ENCODE measurements at places on chromosomes 12 and 14.

- DNase-seq: no peak
These were observed 114.0 kb upstream of the KRAS start for GRCh38 chr12:25364529-25365339.

- no peak for DNase-seq
These were observed 51.0 kb downstream of the ST8SIA1 start for GRCh38 chr12:22283508-22283907.

DNA sequence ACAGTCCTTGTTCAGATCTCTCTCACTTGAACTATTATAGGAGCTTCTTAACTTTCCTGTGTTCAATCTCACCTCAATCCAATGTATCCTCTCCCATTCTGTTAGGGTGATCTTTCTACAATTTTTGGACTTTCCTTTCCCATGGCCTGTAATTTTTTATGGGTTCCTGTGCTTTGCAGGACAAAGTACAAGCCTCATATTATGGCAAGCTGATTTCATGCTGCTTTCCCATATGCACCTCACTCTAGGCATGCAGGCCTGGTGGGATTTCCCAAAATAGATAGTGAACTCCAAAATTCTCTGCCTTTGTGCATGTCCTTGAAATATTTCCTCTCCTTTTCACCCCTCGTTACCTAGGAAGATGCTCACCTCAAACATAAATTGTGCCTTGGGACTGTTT is 499.4 kb downstream of the NAV3 start:
- no peak for DNase-seq

- no peak for DNase-seq
These were observed 116.3 kb upstream of the FKBP4 start for GRCh38 chr12:2678426-2678825.

DNA sequence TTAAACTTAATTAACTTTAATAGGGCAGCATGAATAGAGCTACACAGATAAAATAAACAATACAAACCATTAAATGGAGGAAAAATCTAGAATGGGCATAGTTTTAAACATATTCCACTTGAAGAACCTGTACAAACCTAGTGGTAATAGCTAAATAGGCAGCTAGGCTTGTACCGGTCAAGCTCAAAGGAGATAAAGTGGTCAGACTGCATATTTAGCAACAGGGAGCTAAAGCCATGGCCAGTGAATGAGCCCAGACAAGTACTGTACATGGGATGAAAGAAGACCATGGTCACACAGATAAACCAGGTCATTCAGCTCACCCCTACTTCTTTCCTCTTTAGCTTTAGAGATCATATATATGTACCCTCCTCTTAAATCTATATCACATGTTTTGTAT is 186.6 kb upstream of the KRR1 start:
- no peak for DNase-seq

- DNase-seq: no peak
These were observed 55.4 kb downstream of the SUSD6 start for GRCh38 chr14:69666690-69667211.

DNA sequence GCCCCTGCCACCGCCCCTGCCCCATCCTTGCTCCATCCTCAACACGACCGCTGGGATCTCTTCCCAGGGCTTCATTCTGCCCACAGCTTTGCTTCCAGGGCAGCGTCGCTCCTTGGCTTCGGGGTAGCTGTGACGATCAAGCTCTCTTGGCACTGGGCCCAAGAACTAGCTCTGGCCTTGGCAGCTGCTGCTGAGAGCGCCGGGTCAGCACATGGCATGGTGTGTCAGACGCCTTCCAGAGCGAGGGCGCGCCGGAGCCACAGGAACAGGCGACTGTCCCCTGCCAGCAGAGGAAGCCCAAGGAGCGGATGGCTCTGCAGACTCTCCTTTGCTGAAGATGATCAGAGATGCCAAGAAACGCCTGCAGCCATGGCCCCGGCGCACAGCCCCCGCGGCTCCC is 15.9 kb downstream of the RAB35 start:
- DNase-seq: no peak

GRCh38 chr12:27094726-27095125 is 12.3 kb upstream of the C12orf71 start:
- DNase-seq: no peak

DNA sequence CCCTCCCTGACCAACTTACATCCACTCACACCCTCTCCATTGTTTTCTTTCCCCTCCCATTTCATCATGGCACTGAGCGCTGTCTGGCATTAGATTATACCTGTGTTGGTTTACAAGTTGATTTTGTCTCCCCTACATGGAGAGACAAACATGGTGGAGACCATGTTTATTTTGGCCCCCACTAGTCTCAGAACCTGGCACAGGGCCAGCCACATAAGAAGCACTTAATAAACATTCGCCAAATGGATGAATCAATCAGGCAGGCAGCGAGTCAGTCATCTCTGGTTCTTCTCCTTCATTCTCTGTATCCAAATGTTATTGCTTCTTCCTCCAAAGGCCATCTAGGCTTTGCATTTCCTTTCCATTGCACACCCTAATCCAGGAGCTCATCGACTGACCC is 177.4 kb downstream of the DPF3 start:
- no peak for DNase-seq

DNA sequence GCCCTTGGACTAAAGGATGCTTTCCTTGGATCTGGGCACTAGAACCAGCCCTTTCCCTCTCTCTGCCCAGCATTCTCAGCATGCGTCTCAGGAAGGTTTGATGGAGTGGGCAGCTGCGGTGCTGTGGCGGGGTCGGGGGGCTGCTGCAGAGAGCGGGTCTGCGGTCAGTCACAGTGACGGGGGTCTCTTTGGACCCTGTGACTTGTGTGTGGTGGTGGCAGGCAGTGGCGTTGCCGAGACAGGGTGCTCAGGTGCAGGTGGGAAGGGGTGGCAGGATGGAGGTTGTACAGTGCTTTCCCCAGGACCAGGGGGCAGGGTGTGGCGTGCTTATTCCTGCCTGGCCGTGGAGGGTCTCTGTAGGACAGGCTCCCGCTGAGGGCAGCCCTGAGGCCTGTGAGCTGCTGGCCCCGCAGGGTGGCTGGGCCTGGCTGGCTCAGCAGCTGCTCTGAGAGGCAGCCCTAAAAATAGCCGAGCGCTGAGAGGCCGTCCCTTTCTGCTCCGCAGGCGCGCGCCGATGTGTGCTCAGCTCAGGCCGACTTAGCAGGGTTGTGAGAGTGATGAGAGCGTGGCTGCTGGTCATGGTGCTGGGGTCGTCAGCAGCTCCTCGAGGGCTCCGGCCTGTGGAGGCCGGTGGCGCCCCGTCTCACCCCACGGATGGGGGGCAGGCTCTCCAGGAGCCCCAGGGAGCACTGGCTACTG is 9.7 kb downstream of the PACS2 start:
- DNase-seq: no peak

GRCh38 chr12:86290615-86291014 is 34.4 kb upstream of the MGAT4C start:
- DNase-seq: no peak

DNA sequence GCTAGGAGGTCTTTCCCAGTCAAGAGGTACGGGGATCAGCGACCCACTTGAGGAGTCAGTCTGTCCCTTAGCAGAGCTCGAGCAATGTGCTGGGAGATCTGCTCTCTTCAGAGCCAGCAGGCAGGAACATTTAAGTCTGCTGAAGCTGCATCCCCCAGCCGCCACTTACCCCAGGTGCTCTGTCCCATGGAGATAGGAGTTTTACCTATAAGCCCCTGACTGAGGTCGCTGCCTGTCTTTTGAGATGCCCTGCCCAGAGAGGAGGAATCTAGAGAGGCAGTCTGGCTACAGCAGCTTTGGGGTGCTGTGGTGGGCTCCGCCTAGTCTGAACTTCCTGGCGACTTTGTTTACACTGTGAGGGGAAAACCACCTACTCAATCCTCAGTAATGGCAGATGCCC is 874.9 kb upstream of the FLRT2 start:
- DNase-seq: no peak

DNA sequence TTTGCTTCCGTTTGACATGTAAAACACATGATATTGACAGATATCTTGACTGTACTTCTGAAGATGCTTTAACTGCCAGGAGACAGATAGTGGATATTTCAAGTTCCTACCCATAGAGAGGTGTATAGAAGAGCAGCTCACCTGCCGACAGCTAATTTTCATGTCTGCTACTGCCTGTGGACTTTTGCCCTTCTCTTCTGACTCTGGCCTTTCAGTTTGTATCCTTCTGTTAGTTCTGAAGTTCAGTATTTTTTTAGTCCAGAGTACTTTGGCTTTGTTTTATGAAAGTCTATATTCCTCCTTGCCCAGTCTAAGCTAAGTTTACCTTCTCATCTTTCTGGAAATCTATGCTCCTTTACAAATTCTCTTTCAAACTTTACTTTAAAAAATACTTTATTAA is 30.8 kb upstream of the STK38L start:
- DNase-seq: no peak

DNA sequence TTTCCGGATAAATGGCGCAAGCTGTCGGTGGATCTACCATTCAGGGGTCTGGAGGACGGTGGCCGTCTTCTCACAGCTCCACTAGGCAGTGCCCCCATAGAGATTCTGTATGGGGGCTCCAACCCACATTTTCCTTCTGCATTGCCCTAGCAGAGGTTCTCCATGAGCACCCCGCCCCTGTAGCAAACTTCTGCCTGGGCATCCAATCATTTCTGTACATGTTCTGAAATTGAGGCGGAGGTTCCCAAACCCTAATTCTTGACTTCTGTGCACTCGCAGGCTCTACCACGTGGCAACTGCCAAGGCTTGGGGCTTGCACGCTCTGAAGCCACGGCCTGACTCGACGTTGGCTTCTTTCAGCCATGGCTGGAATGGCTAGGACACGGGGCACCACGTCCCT is 5.1 kb upstream of the SERPINA10 start:
- no peak for DNase-seq

DNA sequence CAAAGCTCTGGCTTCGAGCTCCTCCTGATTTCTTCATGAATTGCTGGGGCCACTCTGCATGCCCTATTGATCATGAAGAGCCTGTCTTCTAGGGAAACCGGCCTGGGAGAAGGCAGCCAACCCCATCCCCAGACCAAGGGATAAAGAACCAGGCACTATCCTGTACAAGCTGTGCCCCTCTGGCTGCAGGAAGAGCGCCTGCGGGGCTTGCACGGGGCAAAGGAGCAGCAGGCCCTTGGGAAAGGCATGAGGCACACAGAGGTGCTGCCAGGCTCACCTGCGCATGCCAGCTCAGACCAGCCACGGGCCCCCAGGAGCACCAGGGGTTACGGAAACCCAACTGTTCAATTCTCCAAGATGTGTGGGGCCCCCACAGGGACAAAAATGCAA is 2.1 kb downstream of the ITPK1 start:
- no peak for DNase-seq

DNA sequence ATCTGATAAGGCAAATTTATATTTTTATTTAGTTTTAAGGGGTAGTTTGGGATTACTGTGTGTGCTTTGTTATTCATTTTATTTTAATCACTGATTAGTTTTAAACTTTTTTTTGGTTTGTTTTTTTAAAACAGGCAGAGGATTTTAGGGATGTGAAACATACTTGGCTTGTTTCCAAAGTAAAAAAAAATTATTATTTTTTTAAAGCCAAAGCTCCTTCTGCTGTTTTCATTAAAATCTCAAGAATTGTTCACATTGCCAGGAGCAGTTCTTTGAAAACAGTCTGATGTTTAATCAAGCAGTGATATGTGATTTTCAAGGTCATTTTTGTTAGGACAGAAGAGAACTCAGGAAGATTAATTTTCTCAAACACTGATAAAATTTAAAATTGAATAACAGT is 11.2 kb downstream of the TTC8 start:
- no peak for DNase-seq

DNA sequence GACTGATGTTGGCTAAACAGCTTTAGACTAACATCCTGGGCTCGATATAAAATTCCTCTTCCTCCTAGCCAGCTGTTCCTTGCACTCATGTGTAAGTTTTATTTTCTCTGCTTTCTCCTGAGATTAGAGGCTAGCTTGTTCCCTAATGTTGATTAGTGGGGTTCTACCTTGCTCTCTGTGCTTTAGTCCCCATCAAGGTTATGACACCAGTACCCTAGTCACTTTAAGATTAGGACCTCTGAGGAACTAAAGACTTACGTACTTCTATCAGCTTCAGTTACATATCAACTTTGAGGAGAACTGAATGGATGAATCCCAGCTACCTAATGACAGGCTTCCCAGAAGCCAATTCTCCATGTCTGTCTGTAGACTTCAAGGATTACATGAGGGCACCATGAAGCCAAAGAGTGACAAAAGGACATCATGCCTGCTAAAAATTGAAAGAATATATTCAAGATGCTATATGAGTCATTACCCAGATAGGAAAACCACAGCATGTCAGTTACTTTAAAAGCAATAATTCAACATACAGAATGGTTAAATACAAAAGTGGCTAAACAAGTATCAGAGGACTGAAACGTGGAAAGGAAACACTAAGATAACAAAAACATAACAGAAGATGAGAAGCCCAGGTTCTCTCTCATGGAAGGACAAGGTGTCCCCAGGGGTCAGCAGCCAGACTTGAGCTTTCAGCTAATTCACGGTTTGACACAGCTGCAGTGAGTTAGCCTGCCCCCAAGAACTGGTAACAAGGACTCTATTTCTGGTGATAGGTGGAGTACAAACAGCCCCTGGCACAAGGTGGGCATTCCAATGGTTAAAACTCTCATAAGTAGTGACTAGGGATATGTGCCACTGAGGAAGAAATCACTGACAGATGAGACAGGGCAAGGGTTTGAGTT is 20.4 kb downstream of the ADAM20 start:
- DNase-seq: no peak

- no peak for DNase-seq
These were observed 1.0 kb downstream of the RNF41 start for GRCh38 chr12:56220611-56221231.

DNA sequence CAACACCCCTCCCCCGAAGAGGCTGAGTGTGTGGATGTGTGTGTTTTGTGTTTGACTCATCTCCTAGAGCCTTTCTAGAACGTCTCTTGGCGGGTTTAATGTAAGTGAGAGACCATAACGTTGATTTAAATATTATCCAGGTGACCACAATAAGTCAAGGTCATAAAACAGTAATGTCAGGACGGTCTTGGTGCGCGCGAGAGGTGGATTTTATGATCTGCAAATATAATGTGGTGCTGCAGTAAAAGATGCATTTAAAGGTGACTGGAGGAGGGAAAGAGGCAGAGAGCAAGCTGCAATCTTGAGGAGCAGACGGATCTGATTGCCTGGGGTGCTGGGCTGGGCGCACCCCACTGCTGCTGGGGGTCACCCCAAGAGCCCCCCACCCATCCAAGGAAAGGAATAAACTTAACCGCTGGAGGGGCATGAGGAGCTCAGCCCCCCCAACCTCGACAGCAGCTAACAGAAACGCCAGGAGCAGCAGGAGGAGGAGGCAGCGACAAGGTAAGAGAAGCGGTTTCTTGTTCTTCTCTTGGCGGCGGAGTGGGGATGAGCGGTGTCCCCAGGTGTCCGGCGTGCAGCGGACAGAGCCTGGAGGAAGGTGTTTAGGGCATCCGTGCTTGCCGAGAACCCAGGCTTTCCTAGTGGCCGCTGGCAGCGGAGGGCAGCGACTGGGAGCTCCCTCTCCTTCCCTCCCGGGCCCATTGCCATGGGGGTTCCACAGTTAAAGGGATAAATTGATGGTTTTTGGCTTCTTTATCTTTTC is 5.5 kb downstream of the HOXC10 start:
- DNase-seq: peak; percentile 49

DNA sequence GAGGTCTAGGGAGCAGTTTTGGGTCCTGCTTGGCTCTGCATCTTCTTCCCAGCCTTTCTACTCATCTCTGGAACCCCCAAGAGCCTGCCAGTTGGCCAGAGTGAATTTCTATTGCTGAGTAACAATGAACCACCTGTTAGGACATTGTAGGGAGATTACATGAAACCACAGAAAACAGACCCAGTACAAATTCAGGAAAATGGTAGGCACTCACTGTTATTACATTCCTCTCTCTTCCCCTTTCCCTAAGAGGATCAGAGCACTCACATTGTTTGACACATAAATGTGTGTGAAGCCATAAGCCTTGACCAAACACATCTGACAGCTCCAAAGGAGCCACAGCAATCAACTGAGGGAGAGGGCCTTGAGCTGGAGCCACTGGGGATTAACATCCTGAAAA is 216.1 kb downstream of the TMEM132D start:
- no peak for DNase-seq

Data from RCC 7860 (cell line).